Hematopoietic multipotent progenitor cell treated with erythropoietin and hydrocortisone succinate and interleukin-3 and kit ligand, for 6 days (in vitro differentiated cells): ENCODE measurements at places on chromosomes 4 and X.

GRCh38 chr4:42642101-42642797, 14.7 kb downstream of the ATP8A1 start:
- peak; percentile 44 for DNase-seq

- peak; percentile 73 for DNase-seq
These were observed 5.2 kb downstream of the MAP9 start for GRCh38 chr4:155371432-155372043.

- no peak for DNase-seq
These were observed 172.2 kb upstream of the ARHGAP24 start for GRCh38 chr4:85302756-85303155.

DNA sequence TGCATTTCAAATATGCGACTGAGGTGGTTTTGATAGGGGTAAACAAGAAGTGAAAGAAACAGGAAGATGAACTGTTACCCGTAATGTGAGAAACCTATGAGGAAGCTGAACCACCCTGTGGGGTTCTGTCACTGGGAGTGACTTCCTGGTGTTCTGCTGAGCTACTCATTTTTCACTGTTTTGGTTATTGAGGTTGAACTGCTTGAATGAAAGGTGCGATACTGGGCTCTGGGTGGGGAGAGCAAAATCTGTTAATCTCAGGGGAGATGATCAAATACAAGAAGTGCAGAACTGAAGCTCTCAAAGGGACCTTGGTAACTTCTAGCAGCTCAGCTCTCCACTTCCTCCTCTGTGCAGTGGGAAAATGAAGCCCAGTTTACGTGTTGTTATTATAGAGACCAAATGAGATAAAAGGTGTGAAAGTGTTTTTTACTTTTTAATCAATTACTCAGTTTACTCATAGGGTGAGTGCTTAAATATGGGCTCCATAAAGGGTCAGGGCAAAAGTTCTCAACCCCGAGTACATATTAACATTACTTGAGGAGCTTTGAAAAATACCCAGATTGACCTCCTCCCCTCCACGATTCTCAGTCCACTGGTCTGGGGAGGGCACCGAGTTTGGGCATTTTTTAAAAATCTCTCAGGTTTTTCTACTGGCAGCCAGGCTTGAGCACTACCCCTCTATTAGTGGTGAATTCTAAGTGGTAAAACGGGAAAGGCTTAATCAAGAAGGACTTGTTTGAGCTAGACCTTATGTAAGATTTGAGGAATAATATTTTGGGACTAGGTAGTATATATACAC, 66.7 kb downstream of the COQ2 start:
- peak; percentile 70 for DNase-seq

- no peak for DNase-seq
These were observed 133.0 kb downstream of the MAD2L1 start for GRCh38 chr4:119933606-119934005.

DNA sequence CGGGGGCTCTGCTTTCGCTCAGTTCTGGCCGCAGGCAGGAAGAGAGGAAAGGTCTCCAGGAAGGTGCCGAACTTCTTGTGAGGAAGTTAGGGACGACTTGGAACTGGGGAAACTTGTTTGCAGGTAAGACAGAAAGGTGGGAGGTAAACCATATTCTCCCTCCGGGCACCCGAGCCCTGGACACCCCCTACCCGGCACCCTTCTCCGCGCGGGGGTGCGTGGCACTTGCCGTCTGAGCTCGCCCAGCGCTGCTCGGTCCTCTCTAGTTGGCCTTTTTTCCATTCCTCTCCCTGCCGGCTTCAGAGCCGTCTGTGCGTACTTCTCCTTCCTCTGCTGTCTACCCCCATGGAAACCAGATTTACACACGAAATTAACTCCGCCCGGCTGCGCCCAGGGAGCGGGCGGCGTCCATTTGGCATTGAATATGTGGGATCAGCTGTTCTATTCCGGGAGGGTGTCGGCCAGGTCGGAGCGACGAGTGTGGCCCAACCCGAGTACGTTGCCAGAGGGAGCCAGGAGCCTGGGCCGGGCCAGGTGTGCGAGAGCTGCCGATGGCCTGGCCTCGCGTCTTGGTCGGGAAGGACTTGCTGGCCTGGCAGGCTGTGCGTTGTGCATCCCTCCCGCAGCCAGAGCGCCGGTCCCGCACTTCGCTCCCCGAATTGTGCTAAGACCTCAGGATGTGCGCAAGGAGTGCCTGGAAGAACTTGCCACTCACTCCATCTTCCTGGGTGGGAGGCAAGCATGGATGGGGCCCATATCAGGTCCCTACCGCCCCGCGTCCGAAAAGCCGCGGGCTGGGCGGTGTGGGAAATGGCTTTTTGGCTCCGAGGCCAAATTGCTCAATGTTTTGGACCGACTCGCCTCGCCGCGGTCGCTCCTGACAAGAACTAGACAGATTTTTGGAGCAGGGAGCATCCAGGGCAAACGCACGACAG, 1.7 kb downstream of the PDGFRA start:
- DNase-seq: no peak

DNA sequence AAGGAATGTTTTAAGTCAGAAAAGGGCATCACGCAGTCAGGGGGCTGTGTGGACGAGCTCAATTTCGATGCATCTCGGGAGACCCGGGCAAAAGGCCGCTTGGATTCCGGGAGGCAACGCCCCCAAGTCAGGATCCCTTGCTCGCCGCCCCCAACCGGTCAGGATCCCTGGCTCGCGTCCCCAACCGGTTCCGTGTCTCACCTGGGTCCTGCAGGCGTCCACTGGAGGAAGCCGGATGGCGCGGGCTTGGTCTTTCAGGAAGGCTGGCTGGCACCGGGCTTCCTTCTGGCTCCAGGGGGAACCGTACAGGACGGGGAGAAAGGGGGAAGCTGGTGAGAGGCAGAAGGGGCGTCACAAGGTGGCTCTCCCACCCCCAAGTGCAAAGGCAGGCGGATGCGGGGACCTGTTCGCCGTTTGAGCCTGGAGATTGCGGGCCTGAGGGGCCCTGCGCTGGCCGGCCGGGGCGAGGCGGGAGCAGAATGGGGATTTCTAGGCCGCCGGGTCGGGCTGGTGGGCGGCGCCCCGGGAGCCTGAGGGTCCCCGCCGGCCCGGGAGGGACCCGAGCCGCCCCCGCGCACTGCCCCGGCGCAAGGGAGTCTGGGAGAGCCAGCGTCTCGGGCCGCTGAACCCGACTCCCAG, 84.7 kb downstream of the HPRT1 start:
- DNase-seq: no peak

DNA sequence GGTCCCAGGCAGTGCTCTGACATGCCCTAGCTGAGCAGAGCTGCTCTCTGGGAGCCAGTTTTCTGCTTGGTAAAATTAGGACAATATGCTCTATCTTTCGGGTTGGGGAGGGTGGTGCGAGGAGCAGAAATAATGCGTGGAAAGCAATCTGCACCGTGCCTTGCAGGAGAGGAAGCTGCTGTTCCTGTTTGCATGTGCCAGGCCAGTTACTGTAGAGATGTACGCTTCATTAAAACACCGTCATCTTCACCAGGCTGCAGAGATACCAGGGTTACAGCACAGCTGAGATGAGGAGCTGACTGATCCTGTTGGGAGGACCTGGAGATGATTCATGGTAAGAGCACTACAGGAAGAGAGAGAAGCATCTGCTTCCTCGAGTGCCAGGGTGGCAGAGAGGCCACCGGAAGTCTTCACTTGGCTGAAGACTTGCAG, 29.5 kb upstream of the IRF2 start:
- DNase-seq: peak; percentile 21

DNA sequence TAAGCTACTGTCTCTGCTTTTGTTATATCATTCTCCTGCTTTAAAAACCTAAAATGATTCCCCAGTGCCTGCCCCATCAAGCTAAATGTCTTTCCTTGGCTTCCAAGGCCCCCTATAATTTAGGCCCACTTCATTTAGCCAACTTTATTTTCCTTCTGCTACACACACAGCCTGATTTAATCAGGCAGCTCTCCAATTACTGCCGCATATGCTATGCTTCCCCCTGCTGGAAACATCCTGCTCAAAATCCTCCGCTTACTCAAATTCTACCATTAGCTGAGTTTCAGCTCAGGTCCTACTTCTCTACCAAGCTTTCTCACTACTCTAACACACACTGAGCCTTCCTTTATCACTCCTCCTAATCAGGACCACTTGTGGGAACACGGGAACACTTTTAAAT, 17.0 kb downstream of the LAMP2 start:
- DNase-seq: peak; percentile 65

DNA sequence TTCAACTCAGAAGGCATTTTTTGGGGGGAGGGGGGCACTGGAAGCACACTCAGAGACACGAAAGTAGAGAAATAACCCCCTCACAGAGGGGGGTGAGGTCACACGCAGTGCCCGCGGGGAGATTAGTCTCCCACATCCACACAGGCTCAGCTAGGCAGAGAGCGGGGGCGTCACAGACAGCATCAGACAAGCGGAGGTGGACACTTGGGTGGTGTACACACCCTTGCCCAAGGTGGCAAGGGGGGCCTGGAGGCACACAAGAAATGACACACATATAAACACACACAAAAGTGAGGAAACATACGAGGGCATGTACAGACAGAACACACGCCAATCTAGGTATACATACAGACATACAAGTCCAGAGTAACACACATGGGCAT, 637 bp upstream of the SYN1 start:
- no peak for DNase-seq

DNA sequence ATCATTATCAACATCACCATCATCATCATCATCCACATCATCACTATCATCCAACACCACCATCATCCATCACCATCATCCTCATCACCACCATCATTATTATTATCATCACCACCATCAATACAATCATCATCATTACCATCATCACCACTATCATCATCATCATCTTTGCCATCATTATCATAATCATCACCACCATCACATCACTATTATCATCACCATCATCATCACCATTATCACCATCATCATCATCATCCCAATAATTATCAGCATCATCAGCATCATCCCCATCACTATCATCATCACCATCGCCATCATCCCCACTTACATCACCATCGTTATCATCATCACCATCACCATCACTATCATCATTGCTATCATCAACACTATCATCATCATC, 1021.9 kb upstream of the PRKX start:
- DNase-seq: no peak

GRCh38 chrX:134741746-134742145, 83.5 kb upstream of the PLAC1 start:
- DNase-seq: no peak

DNA sequence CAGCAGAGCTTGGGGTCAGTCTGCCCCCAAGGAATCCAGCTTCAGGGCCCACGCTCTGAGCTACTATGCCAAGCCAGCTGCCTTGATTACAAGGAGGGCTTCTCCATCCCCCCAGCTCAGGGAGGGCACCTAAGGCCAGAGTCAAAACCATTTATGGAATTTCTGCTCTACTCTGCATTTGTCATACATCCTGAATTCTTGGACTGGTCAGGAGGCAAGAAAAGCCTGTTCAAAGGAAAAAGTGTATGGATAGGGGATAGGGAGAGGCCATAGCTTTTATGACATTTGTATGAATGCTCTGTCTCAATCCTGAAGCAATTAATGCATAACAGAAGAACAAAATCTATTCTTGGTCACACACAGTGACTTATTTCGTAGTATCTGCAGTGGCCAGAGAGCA, 32.2 kb downstream of the EDNRA start:
- DNase-seq: no peak

DNA sequence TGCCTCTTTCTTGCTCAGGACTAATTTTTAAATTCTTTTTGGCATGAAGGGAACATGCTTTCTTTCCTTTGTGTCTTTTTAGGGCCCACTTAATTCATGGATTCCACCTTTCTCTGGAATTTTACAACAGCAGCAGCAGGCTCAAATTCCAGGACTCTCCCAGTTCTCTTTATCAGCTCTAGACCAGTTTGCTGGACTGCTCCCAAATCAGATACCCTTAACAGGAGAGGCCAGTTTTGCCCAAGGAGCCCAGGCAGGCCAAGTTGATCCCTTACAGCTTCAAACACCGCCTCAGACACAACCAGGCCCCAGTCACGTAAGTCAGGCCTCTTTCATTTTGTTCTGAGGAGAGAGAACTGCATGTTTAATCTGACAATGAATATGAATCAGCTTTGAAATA, 2.3 kb downstream of the ODAM start:
- DNase-seq: no peak

- DNase-seq: peak; percentile 52
These were observed 99.3 kb upstream of the ARMCX2 start for GRCh38 chrX:101759000-101759399.

DNA sequence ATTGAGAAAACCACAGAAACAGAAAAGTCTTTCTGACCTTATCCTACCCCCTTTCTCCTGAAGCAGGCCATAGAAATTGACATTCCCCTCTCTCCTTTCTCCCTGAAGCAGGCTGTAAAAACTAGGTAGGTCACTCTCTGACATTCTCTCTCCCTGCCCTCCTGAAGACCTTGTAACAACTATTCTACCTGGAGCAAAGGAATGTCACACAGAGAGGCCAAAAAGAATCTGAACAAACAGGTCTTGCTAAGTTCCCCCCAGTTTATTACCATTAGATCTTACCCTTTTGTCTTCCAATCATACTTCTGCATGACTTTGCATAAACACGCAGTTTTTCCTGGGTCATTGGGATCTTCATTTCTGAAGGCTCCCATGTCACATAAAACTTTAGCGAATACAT, 198.3 kb upstream of the GYPA start:
- DNase-seq: no peak

GRCh38 chrX:142742581-142742980, 283.1 kb upstream of the SPANXN4 start:
- no peak for DNase-seq

DNA sequence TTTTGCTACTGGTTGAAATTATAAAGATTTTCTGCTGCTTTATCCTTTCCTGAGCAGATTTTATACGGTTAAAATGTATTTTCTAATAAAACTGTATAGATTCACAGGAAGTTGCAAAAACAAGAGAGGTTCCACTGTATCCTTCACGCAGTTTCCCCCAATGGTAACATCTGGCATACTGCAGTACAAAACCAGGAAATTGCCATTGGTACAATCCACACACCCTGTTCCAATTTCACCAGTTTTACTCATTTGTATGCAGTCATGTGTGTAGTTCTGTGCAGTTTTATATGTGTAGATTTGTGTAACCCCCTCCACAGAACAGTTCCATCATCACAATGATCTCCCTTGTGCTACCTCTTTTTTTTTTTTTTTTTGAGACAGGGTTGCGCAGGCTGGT, 20.0 kb downstream of the DDX3X start:
- no peak for DNase-seq

GRCh38 chr4:10026485-10026884, 5.2 kb upstream of the SLC2A9 start:
- no peak for DNase-seq

DNA sequence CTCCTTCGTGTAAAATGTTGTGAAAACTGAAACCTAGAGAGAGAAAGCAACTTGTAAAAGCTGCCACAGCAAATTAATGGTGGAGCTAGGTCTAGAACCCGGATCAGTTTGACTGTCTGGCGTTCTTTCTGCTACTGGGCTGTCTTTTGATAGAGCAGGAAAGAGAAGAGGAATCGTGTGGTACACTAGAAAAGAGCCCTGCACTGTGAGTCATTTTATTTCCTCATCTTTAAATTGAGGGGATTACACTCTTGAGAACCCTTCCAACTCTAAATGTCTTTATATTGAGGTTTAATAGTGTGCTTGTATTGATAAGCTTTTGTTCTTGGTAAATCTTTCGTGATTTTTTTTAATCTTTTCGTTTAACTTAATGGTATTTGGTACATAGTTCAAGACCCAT, 4.3 kb downstream of the WDR44 start:
- no peak for DNase-seq
